ENCODE measurements at places on chromosomes 6 and 20.

DNA sequence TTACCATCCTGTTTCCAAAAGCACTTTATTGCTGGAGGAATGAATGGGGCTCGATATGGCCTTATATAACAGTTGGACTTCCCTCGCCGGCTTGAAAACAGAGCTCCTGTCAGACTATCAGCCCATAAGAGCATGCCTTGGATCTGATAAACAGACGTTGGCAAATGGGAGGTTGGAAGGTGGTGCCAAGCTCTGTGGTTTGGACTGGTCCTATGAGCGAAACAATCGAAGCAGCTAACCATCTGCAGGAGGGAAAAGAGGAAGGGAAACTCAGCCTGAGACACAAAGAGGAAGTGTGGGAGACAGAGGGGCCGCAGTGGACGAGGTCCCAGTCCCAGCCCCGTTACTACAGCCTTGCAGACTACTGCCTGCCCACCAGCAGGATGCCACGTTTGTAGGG lies 92.9 kb downstream of the TFAP2C start:
- DNase-seq: no peak

GRCh38 chr6:132087391-132087790 lies 136.2 kb upstream of the CCN2 start:
- no peak for DNase-seq

DNA sequence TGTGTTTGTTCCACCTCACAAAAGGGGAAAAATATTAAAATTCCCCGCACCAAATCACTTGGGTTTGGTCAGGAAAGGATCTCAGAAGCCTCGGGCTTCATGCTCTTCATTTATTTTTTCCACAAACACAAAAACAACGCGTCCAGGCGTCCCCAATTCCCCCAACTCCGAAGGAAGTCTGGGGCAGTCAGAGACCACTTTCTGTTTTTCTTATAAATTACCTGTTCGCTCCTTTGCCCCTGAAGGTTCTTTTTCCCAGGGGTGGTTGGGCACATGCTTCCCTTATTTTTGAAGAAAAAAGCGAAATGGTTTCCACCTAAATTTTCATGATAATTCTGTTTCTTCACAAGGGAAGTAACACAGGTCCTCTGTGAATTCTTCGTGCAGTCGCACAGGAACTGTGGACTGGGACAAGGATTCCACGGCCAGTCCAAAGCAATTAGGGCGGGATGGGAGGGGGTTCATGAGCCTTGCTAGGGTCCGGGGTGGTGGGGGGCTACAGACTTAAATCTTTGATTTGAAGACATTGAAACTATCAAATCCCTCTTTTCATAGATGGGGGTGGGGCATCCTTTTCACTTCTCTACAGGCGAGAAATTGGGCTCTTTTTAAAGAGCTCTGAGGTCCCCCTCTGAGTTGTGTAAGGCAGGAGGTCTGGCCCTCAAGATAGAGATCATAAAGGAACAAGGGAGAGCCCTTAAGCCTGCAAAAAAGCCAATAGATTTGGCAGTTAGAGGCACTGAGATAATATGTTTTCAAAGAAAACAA lies 30.5 kb upstream of the HFE start:
- DNase-seq: no peak

GRCh38 chr20:17077030-17077429 lies 149.8 kb upstream of the PCSK2 start:
- DNase-seq: no peak

- DNase-seq: peak; percentile 59
Observed at GRCh38 chr6:119312875-119313338, 36.7 kb downstream of the MAN1A1 start.

GRCh38 chr20:45771182-45771759 lies 20.4 kb downstream of the WFDC3 start:
- peak; percentile 74 for DNase-seq

- DNase-seq: no peak
Observed at GRCh38 chr6:71420095-71420692, 131.6 kb downstream of the OGFRL1 start.

DNA sequence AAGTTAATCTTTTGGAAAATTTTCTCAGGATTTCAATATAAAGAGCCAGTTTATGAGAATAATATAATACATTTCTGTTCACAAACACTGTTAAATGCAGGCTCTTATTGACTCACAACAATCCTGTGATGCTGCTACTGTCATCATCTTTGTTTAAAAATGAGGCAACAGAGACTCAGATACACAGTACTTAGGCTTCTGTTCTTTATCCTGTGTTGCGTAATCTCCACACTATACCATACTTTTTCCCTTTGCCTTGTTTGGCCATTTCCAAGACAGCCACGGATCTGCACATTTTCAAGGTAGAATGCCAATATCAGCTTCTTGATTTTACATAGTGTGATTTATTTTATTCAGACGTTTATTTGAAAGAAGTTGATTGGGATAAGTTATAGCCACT lies 699.0 kb upstream of the CITED2 start:
- no peak for DNase-seq

GRCh38 chr6:82766476-82766875 lies 299.2 kb downstream of the UBE3D start:
- no peak for DNase-seq

GRCh38 chr6:81130061-81130460 lies 622.4 kb downstream of the TENT5A start:
- DNase-seq: no peak

- DNase-seq: no peak
Observed at GRCh38 chr6:44452725-44453124, 65.2 kb downstream of the CDC5L start.

- peak; percentile 41 for DNase-seq
Observed at GRCh38 chr6:111530667-111531066, 47.6 kb upstream of the REV3L start.

- no peak for DNase-seq
Observed at GRCh38 chr6:112802144-112802543, 455.0 kb downstream of the RFPL4B start.

- DNase-seq: peak; percentile 61
Observed at GRCh38 chr6:42417641-42418112, 34.0 kb downstream of the TRERF1 start.

DNA sequence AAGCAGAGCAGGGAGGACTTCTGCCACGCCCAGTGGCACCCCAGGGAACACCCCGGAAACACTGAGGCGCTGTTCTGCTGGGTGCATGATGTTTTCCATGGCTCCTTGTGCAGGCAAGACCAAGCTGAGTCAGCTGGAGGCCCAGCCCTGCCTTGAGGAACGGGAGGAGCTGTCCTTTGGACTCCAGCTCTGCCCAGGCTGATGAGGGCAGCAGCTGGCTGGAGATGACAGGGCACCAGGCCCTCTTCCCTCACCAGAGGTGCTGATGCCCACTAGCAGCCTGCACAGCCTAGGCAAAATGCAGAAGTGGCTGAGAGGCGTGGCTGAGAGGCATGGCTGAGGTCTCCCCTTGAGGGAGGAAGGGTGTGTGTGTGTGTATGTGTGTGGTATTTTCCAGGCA lies 2.4 kb downstream of the C6orf132 start:
- no peak for DNase-seq

- no peak for DNase-seq
Observed at GRCh38 chr6:96789871-96790270, 47.4 kb downstream of the GPR63 start.

- DNase-seq: peak; percentile 55
Observed at GRCh38 chr6:36682328-36683144, 4.0 kb downstream of the CDKN1A start.

GRCh38 chr20:38209054-38209675 lies 44.1 kb upstream of the TGM2 start:
- DNase-seq: no peak

- DNase-seq: no peak
Observed at GRCh38 chr6:140070846-140071473, 696.5 kb upstream of the CITED2 start.

Data from CD8-positive, alpha-beta T cell (primary cell).